ENCODE measurements at places on chromosomes 5 and 9.

DNA sequence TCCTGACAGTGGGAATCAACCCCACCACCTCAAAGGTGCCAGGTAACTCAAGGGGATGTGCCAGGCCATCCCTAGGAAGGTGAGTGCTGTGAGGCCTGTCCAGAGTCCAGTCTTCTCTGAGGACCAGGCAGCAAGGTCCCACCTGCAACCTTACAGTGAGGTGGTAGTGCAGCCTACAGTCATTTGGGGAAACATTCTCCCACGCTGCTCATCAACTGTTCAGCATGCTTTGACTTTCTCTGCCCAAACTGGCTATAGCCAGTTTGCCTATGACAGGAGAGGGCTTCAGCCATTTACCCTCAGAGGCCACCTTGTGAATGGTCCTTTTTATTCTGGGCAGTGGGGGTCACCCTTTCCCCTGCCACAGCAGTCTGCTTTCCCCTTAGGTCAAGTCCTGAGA, 81.9 kb downstream of the ATPSCKMT start:
- DNase-seq, result no peak

GRCh38 chr5:173056783-173057061, 570 bp downstream of the CREBRF start:
- no peak for DNase-seq

- DNase-seq, result no peak
Observed at GRCh38 chr5:140145256-140145655, 19.5 kb downstream of the IGIP start.

GRCh38 chr5:137341831-137342230, 157.3 kb downstream of the SPOCK1 start:
- DNase-seq, result no peak
